ENCODE measurements at places on chromosomes 7 and 10.

DNA sequence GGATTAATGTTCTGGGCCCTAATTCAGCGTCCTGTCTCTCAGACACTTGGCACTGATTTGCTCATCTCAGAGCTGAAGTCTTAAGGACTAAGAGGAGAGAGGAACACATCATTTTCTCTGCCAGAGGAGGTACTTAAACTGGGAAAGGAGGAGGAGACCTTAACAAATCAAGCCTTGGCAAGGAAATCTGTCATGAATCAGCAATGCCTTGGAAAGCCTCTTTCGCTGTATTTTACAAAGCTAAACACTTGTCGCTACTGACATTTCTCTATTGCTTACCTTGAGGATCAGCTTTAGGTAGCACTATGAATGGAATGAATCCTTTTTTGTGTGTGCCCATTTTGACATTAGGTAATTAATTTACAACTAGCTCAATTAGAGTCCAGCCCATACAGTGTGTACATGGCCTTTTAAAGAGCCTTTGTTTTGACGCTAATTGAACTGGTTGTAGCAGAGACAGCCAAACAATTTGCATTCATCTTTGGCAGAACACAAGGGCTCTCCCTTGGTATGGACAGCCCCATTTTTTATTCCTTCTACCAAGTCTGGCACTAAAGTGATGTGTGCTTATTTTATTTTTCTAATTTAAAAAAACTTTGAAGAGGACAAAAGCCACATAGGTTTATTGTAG lies 37.4 kb downstream of the AUTS2 start:
- no peak for DNase-seq

DNA sequence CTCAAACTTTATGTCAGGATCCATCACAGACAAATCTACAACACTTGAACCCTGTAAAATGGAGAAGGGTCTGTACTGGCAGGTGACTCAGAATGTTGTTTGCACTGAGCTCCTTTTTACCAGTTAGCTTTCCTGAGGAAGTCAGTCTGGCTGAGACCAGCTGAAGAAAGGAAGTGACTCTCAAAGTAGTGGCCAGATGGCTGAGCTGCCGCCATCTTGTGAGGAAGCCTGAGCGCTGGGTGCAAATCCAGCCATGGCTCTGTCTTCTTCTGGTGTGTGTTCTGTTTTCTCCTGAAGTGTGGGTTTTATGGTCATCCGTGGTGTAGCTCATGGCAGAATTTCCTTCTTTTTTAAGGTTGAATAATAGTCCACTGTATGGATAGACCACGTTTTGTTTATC lies 25.5 kb upstream of the ECHDC3 start:
- no peak for DNase-seq

DNA sequence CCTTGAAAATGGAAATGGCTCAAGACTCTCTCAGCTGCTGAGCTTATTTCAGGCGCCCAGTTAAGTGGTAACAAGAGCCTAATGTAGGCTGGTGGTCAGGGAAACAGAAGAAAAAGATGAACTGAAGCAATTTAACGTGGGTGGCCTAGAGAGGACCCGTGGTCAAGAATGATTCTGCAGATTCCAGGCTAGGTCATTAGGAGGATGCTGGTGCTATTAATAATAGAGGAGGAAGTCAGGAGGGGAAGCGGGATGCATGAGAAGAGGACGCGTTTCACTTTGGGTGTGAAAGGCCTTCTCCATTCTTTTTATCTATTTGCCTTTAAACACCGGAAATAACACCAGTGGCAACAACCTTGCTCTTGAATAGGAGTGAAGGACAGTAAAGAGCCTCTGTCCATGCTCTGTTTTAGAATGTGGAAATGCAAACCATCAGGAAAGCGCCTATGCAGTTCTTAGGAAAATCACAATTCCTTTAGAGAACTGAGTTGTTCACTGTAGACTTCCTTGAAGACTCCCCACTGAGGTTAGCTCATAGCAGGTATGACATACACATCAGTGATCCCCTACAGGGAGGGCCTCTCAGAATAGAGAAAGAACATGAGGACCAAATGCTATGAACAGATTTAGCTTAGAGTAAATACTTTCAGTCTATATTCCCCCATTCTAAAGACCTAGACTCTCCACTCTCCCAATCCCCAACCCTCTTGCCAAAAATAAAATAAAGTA lies 8.6 kb downstream of the LIPA start:
- DNase-seq: no peak

DNA sequence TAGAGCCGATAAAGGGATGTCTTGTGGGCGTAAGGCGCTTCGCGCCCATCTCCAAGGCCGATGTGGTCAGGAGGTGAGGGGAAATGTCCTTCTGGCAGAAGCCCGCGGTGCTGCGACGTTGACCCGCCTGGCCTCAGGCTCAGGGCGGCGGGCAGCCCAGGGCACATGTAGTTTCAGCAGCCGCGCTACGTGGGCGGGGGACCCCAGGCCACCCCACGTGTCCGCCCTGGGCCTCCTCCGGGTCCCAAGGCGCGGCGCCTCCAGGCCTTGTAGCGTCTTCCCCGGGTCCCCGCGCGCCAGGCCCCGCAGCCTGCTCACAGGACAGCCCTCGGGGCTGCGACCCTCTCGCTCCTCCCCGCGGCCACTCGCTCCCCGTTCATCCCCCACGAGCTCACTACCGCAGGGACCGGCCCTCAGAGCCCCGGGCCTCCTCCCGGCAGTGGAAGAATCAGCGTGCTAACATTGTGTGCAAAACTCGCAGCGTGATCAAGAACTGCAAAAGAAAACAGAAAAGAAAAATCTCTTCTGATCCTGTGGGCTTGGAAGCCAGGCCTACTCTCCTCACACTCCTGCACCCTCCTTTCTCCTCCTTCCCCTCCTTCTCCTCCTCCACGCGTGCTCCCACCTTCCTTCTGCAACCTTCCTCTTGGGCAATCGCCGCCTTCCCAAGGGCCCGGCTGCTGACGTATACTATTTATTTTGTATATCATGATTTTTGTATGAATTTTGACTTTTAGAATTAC lies 4.4 kb upstream of the TBX20 start:
- DNase-seq: no peak

- DNase-seq: no peak
These were observed 42.4 kb downstream of the TPST1 start for GRCh38 chr7:66247380-66248078.

DNA sequence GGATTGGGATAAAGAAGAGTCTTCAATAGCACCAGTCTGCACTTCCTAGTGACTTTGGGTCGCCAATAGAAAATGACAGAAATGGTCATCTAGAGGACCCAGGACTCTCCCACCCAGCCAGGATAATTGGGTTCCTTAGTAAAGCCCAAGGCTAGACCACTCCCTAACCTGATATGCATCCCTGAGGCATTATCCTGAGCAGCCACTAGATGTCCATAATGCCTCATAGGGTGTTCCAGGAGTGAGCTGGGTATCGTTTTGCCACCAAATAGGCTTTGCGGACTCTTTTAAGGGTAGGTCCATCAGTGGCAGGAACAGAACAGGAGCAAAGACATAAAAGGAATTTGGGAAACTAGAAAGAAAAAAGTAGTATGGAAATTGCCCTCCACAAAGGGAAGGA lies 4.5 kb upstream of the LRRC4 start:
- DNase-seq: peak; percentile 9

DNA sequence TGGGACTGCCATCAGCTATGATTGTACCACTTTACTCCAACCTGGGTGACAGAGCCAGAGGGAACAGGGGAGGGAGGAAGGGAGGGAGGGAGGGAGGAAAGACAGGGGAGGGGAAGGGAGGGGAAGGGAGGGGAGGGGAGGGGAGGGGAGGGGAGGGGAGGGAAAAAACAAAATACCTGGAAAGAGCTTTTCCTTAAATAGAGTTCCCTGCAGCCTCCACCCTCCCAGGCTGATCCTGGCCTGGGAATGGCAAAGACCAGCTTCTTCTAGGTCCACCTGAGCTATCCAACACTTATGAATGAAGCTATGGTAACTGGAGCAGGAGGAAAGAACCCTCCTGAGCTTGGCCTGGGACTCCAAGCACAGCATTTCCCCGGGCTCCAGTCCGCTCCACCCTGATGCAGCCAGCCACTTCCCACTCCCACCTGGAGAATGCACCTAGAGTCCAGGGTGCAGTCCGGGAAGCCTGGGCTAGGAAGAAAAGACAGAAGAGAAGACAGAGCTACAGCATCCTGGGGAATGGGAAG lies 66.1 kb downstream of the GRID1 start:
- no peak for DNase-seq

DNA sequence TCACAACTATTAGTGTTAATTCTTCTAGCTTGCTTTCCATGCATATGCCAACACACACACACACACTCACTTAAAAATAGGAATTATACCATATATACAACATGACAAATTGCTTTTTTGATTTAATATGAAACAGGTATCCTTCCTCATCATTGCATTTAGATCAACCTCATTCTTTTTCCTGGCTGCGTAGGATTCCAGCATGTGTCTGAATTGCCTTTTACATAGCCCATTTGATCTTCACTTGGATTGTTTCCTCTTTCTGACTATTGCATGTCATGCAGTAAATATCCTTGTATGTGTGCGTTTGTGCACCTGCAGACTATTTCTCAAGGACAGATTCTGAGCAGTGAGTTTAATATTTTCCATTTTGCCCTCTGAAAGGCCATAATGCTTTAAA lies 28.2 kb downstream of the TACR2 start:
- DNase-seq: no peak

- DNase-seq: no peak
These were observed 44.0 kb upstream of the TMEM229A start for GRCh38 chr7:124076841-124077240.

- DNase-seq: peak; percentile 75
These were observed 68.5 kb upstream of the EEPD1 start for GRCh38 chr7:36084485-36085091.

DNA sequence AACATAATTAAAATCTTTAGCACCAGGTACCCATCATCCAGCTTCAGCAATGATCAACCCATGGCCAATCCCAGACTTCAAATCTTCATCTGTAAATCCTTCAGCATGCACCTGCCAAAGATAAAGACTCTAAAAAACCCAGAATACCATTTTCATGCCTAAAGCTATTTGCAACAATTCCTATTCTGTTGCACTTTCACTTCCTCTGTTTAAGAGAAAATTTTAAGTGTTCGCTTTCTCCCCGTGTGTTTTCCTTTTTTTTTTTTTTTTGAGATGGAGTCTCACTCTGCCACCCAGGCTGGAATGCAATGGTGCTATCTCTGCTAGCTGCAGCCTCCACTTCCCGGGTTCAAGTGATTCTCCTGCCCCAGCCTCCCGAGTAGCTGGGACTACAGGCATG lies 31.8 kb upstream of the HTR5A start:
- DNase-seq: no peak

GRCh38 chr7:22581099-22581498 lies 81.1 kb upstream of the STEAP1B start:
- no peak for DNase-seq

DNA sequence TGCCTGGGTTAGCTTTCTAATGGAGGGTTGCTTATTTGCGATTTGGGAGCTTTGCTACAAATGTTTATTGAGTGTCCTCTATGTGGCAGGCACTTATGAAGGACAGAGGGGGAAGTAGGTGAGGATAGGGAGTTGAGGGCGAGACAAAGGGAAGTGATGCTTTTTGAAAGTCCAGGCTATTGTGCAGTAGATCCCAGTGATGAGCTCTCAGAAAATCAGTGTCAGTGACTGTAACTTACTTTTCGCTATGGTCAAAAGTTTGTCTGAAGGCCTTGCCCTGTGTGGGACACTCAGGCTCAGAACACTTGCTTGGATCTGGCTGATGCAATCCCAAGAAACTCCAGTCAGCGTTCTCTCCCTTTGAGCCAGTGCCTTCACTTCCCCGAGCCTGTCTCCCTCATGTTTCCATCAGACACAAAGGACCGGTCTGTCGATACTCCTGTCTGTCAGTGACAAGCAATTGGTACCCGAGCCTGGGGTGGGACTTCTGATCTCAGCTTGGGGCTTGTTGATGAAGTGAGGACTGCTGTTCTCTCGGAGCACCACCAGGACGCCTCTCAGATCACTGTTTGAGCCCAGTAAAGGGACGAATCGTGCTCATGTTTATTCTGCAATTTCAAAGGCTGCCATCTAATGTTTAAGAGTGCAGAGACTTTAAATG lies 63.1 kb upstream of the SORCS3 start:
- peak; percentile 22 for DNase-seq

GRCh38 chr10:62018131-62018911 lies 116.8 kb downstream of the ARID5B start:
- DNase-seq: no peak

DNA sequence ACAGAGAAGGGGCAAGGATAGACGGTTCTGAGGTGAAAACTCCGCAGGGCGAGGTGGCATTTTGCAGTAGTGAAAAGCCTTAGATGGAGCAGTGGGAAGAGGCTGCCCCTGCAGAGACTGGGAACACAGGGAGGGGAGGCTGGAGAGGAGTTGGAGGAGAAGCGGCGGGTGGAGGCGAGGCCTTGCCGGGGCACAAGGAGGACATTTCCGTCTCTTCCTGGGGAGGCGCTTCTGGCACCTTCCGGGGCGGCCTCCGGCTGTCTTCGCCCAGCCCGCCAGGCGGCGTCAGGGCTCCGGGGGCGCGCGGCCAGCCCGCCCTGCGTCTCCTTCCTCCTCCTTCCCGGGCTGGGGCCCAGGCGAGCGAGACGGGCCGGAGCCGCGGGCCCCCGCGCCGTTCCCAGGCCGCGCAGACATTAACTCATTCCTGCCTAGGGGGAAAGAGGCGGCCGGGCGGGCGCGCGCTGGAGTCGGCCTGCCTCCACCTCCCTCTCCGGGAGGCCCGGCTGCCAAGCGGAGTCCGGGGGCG lies 42.7 kb downstream of the LDB3 start:
- DNase-seq: peak; percentile 78

DNA sequence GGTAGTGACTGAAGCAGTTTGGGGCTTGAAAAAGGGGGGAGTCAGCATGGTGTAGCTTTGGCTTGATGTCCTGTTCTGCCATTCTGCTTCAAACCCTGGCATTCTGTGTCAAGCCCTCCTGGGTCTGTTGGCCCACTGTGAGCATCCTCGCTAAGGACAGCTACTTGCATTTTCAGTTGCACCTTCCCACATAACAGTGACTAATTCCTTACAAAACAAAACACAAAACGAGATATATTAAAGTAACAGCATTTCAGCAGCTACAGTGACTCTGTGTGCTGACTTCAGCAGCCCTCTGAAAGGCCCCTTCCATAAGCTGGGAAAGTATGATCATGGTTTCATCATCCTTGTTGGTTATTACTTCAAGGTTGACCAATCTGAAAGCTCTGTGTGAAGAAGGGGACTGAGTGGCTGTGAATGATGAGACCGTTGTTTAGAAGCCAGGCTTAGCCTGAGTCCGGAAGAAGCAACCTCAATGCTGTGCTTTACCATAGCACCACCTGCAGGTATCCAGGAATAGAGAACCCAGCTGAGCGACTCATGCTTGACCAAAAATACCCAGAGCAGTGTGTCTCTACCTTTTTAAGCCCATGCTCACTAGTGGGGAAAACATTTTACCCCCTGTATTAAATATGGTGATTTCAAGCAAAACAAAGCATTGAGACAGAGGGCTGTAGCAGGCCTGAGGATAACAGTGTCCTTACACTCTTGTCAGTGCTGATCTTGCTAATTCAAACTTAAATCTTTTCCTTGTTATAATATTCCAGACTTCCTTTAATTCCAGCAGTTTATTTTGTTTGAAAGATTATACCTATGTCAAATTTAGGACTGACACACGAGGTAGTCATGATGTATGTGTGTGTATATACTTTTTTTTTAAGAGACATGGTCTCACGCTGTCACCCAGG lies 42.6 kb upstream of the CC2D2B start:
- DNase-seq: peak; percentile 55

- DNase-seq: no peak
These were observed 94.6 kb downstream of the PPP1R9A start for GRCh38 chr7:95001815-95002561.

- DNase-seq: no peak
These were observed 559.7 kb downstream of the TCERG1L start for GRCh38 chr10:130751851-130752250.

- DNase-seq: peak; percentile 98
These were observed 29.4 kb upstream of the CLDN3 start for GRCh38 chr7:73799282-73800141.
